Stimulated activated CD4-positive, alpha-beta T cell treated with anti-CD3 and anti-CD28 coated beads, Interleukin-1b, Interleukin-23, amount 100 ng/mL, for 24 hours (primary cell): ENCODE measurements at places on chromosomes 3 and 15.

GRCh38 chr15:54564166-54564565, 585.9 kb downstream of the UNC13C start:
- no peak for DNase-seq

DNA sequence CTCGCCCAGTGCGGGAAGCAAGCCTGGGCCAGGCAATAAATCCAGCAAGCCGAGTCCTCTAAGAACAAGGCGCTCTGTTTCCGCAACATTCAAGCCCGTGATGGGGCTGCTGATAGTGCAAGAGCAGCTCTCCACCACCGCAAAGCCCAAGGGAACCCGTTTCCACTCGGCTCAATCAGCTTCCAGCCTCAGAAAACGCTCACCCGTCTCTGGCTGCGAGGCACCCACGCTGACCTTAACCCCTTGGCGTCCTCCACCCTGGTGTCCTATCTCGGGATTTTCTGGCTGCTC, 17.8 kb downstream of the SPATA12 start:
- DNase-seq = no peak

GRCh38 chr3:176971613-176972174, 225.6 kb downstream of the TBL1XR1 start:
- no peak for DNase-seq

- DNase-seq = no peak
These were observed 27.2 kb upstream of the B3GALNT1 start for GRCh38 chr3:161132391-161132790.

DNA sequence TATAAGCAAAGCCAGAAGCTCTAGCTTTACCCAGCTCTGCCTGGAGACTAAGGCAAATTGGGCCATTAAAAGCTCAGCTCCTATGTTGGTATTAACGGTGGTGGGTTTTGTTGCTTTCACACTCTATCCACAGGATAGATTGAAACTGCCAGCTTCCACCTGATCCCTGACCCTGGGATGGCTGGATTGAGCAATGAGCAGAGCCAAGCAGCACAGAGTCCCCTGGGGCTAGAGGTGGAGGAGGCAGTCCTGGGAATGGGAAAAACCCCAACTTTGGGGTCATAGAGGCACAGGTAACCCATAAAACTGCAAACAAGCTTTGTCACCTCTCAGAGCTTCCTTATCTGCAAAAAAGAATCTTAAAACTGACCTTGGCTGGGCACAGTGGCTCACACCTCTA, 6.6 kb downstream of the RHO start:
- no peak for DNase-seq

- no peak for DNase-seq
These were observed 6.3 kb downstream of the TM4SF18 start for GRCh38 chr3:149327156-149327555.

- DNase-seq = no peak
These were observed 382.5 kb upstream of the CBLB start for GRCh38 chr3:106251160-106251892.

DNA sequence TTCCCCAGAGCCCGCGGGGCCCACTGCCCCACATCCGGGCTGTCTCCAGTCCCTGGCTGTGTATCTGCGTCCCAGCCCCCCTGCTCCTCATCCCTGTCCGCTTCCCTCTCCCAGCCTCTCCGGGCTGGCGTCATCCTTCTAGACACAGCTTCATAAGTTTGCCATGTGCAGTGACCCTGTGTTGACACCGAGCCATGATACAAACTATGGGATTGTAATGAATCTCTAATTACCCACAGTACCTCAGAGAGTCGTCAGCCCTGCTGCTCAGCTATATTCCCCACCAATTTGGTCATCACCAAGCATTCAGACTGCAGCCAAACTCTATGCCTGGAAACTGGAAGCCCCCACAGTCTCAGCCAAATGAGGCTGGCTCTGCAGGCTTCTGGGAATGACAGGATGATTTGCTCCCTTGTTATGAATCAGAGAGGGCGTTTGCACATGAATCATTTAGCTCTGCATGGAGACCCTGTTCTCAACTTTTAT, 466.1 kb upstream of the ATP11B start:
- no peak for DNase-seq

GRCh38 chr15:100457201-100457600, 71.5 kb downstream of the CERS3 start:
- DNase-seq = no peak

DNA sequence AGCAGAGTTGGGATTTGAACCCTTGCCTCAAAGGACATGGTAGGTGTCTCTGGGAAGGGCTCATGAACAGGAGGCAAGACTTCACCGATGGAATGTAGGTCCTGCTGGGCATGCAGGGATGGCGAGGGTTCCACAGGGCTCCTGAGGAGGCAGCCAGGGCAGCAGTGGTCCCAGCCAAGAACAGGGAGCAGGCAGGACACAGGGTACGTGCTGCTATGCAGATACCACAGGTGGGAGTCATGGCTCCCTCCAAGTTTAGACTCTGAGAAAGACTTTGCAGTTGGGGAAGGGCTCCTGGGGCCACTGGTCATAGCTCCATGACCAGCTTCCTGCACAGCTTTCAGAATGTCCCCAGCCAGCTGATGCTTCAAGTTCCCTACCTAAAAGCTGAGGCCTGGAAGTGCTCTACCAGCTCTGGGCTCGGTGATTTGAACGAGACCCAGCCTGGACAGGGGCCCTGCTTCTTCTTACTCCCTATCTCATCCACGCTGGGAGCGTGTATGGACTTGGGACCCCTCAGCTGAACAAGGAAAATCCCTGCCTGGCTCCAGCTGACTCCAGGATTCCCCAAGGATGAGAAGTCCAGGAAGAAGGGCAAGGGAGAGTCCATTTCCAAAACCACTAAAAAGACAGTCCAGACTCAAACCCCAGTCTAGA, 747 bp downstream of the MYL3 start:
- no peak for DNase-seq

DNA sequence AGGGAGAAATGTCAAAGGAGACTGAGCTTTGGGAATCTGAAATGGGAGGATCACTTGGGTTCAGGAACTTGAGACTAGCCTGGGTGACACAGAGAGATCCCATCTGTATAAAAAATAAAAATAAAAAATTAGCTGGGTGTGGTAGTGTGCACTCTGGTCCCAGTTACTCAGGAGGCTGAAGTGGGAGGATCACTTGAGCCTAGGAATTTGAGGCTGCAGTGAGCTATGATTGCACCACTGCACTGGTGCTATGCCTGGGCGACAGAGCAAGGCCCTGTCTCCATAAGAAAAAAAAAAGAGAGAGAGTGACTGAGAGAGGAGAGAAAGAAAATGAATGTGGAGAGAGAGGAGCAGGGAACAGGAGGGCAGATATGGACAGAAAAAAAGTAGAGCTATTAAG, 72.8 kb downstream of the SENP2 start:
- no peak for DNase-seq

- DNase-seq = no peak
These were observed 77.5 kb downstream of the THSD4 start for GRCh38 chr15:71192816-71193215.

DNA sequence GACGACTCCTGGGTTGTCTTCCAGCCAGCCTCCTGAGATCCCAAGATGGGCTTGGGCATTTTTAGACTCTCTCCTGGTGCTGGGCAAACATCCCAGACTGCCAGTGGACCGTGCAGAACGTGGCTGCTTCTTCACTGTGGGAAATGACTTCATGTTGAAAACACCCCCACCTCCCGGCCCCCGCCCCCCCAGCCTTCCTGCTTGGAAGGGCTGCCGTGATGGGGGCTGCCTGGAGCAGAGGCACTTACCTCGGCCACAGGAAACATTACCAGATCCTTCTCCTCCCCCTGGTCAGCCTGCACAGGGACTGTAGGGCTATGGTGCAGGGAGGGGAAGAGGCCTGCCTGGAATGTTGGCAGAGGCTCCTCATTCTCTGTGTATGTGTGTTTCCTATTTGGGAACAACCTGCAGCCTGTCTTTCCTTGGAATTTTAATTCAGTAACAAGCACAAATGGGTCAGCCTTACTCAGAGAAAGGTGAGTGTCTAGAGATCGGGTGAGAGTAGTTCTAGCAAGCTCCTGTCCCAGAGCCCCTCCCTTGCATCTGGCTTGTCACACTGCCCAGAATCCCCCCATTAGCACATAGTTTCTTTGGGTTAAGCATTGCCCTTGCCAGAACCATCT, 90.8 kb downstream of the ANP32A start:
- no peak for DNase-seq

- no peak for DNase-seq
These were observed 1084.2 kb downstream of the TUSC7 start for GRCh38 chr3:117793622-117794265.

- no peak for DNase-seq
These were observed 833.7 kb downstream of the FHIT start for GRCh38 chr3:60417576-60417975.

- DNase-seq = no peak
These were observed 22.0 kb downstream of the STARD5 start for GRCh38 chr15:81301815-81302399.

DNA sequence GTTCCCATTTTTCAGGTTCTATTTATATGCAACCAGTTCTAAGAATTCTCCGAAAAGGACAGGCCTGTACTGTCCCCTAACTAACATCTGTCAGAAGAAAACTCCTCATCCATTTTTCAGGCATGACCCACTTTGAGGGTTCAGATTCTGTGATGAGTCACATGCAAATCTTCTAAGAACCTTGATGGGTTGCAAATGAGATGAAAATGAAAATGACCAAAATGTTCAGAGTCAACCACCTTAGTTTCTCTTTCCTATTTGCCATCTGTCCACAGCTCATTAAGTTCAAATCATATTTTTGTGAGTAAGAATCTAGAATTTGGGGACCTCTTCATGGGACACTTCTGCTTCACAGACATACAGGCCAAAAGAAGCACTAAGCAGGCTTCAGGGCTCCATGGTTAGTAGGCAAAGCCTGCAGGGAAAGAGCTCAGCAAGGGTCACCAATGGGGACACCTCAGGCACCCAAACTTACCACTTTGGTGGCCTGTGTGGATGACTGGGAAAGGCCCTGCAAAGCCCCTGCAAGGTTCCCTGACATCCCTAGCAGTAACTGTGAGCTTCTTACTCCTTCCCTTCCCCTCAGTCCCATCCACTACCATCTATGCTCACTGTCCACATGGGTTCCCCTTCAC, 122.0 kb downstream of the WDR76 start:
- DNase-seq = no peak

DNA sequence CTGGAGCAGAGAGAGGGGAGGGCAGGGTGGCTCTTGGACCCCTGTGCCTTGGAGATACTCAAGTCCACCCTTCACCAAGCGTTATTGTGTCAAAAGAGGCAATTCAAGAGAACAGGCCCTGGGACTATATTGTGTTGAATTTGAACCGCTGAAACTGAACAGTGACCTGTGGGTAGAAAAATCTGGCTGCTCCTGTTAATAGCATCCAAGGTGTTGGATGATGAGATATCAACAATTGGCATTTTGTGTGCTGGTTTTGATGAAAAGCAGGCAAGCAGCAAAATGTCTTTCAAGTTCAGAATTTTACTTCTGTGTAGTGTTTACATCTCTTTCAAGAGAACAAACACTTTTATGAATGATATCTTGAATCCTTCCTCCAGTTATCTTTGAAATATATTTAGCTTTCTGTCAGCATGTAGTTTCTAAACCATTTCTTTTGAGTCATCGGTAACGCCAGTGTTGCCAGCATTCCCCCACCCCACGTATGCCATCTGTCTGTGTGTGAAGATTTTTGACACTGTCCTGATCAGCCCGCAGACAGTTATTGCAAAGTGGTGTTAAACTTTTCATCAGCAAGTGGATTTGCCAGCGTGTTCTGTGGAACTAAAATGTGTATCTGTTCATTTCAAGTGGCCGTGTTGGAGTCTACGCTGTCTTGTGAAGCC, 34.8 kb downstream of the PDHB start:
- no peak for DNase-seq

DNA sequence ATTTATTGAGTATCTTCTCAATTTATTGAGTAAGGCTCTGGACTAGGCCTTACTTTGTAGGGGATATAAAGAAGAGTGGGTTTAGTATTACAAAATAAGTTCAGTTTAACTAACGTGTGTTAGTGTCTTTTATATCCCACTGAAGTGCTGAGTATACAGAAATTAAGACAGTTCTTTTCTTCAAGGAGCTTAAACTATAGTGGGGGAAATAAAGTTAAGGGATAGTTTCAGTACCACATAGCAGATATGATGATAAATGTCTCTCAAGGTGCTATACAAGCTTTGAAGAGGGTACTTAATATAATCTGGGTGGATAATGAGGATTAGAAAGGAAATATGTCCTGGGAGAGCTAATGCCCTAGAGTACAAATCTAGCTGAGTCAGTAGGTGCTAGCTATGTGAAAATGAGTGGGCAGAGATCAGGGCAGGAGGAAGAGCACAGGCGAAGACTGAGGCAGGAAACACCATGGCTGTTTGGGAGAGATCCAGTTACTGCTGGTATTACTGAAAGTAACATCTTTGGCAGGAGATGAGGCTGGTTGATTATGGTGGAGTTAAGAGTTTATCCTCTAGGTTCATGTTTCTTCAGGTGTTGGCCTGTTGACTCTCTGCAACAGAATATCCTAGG, 46.0 kb downstream of the TEX9 start:
- DNase-seq = no peak

DNA sequence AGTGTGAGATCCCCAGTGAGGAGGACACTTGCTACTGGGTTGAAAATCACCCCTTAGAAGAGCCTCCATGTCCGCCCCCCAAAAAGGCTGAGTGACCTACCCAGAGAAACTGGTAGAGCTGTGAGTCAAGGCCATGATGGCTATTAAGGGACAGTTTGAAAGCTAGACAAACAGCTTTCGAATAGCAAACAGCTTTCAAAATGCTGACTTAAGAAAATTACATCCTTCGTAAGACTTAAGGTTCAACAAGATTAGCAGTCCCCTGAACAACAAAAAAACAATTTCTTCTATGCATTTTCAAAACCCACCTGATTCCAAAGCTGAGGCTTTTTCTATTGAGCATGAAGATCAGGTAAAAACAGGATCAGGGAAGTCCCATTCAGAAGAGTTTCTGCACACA, 269.7 kb upstream of the SOX2 start:
- DNase-seq = no peak

GRCh38 chr15:84582583-84583157, 18.1 kb upstream of the ZSCAN2 start:
- DNase-seq = no peak

- no peak for DNase-seq
These were observed 514.4 kb upstream of the ARRDC4 start for GRCh38 chr15:97446138-97446537.

GRCh38 chr3:112519424-112520001, 20.2 kb upstream of the BTLA start:
- DNase-seq = no peak

- DNase-seq = no peak
These were observed 270.0 kb downstream of the GOLGA6L6 start for GRCh38 chr15:20271647-20272046.
